ENCODE measurements at places on chromosomes 13 and 19.

DNA sequence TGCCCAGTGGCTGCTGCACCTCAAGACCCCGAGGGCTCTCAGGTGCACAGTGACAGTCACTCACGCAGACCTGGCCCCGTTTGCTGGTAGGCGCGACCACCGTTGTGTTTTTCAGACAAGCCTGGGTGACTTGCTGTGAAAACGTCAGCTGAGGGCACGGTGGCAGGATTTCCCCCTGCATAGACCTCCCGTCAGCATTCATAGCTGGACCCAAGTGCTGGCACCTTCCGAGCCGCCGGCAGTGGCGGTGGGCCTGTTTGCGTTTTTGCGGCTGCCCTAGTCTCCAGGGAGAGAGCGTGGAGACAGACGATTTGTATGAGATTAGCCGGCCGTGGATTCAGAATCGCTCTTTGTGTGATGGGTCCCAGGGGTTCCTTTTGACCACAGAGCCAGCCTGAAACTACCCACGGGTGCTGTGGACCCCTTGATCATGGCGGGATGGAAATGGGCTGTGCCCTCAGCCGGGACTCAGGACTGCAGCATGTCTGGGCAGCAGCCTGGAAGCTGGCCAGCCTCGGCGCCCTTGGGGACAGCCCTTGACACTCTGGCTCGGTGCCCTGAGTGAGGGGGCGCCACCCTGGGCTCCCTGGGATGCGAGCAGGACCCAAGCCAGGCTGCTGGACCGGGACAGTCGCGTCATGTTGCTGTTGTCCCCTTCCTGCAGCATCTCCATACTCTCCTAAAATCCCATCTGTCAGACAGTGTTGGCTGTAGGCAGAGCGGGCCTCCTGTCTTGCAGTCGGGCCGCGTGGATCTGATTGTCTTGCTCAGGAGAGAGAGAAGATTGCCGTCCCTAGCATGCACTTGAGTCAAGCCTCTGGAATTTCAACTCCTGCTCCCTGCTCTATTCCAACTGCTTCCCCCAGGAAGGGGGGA is 8.6 kb downstream of the KDM4B start:
- peak; percentile 67 for DNase-seq

DNA sequence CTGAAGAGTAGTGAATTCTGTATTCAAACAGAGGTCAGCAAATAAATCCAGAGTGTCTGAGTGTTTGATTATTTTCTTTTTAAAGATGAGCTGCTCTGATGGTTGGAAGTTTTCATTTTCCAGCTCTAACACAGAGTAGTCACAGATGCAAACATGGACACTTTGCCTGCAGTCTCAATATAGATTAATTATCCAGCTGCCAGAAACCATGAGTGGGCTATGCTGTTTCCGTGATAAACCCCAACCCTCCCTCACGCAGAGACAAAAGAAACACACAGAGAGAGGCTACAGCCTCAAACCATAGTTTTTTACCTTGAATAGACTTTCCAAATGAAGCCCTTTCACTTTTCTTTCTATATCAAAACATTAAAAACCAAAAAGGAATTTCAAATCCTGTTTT is 884.7 kb downstream of the DIAPH3 start:
- DNase-seq = no peak

DNA sequence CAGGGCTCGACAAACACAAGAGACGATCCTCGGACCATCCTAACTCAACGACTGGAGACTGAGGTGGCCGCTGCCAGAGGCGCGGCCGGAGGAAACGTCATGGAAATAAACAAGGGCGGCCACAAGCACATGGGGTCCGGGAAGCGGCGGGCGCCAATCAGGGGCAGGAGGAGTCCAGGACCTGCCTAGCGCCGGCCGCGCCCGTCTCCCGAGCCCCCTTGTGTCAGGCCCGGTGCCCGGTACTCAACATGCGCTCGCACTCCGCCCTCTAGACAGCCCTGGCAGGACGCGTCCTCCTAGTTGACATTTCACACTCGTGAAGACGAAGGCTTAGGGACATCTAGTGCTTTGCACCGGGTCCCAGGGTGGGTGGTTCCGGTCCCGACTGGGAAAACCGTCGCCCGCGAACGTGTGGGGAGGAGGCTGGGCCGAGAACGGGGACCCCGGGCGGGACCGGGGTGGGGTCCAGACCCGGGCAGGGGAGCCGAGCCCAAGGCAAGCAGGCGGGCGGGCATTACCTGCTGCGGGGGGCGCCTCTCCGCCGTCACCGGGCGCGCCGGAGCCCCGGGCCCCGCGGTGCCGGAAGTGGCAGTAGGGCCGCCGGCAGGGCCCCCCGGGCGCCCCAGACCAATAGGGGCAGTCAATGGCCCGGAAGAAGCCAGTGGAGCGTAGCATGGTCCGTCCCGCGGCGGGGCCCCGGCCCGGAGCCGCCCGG is 442 bp downstream of the REXO1 start:
- DNase-seq = no peak

DNA sequence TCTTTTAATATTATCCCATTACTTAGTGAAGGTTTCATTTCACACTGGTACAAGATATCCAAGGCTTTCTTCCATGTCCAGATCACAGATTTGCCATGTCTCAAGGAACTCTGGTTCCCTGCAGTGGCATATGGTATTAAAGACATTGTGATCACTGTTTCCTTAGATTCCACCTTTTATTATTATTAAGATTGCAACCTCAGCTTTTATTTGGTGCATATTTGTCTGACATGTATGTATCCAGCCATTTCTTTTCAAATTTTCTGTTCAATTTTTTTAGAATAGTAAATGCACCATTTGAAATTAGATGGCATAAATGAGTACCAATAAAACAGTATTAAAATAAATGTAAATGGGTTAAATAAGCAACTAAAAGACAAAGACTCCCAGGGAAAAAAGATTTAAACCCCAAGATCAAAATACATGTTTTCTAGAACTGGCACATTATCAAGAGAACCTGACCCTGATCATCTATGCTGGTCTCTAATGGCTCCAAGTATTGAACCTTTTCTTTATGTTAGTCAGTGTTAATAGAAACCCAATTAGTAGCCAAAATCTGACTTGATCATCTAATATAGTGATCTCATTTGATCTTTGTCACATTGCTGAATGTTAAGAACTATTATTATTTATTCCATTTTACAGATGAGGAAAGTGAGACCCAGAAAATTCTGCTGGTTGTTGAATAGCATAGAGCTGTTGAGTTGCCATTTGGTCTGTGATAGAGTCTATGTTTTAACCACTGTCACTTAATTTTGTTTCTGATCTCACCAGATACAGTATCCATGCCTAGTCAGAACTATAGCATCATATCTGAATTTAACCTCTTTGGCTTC is at the start of gene OR10H4:
TSS of gene OR10H4 (plus strand) at position 786 of the 836 bp plus-strand sequence. CDS start at position 786, 0 bp downstream.
- no peak for DNase-seq

GRCh38 chr19:31911577-31911976 is 433.8 kb upstream of the ZNF507 start:
- no peak for DNase-seq

GRCh38 chr19:48746738-48747575 is at the start of gene IZUMO1:
Gene IZUMO1 (minus strand): TSS chr19:48746909. CDS start chr19:48745859, 1,050 bp downstream.
- peak; percentile 65 for DNase-seq

DNA sequence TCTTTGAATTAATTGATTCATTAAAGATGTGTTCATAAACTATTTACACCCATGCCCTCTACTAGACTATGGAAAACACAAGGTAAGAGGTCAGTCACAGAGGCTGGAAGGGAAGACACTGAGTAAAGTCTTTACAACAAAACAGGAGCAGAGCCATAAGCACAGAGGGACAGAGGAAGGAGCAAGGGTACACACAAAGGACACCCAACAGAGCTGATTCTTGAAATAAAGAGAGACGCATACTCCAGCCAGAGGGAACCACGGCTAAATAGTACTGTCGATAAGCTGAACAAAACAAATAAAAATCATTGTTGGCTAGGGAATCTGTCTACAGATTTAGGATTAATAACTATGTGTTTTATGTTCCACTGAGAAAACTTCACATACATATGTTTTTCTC is 289.2 kb downstream of the EFNB2 start:
- DNase-seq = no peak

DNA sequence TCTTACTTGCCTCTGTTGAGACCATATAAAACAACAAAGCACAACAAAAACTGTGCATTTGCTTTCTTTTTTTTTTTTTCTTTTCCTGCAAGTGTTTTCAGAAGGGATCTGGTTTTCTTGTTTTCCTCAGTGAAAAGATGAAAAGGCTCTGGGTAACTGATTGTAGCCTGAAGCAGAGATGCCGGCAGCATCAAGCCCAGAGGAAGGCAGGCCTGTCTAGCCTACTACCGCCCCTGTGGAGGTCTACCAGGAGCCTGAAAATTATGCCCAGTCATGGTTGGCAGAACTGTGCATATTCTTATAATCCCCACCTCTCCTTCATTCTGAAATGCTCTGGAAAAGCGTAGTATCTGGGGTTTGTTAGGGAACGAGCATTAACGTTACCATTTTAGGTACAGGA is 32.6 kb upstream of the MEDAG start:
- DNase-seq = no peak

DNA sequence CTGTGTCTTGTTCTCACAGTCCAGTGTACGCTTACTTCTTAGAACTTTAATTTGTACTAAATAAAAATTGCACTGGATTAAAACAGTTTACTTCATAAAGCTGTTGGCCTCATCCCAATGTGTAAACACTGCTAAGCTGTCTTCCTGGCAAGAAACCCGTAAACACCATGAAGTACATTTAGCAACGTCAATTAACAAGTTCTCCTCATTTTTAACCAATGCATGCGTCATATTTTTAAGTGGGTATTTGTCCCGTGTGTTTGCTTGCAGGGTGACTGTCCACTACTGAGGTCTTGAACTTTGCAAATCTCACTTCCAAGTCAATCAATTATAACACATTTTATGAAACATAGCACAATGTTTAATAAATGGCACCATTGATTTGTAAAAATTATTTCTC is 28.2 kb downstream of the LAIR2 start:
- no peak for DNase-seq

DNA sequence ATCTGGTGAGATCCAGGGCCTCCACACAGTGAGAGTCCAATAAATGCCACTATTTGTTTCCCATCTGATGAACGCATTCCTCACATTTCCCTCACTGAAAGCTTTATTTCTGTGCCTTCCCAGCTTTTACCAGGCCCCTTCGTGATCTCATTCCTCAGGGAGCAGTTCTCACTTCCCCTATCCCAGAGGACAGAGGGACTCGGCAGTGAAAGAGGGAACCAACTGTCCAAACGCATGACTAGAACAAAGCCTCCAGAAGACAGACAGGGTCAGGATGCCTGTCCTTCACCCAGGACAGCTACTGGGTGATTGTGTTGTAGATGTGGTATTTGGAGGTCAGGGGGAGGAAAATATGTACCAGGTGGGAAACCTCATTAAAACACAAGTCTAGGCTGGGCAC is 2.0 kb upstream of the ZBTB45 start:
- DNase-seq = no peak

- no peak for DNase-seq
Measured at GRCh38 chr13:19179916-19180315, 1.7 kb downstream of the TUBA3C start.

DNA sequence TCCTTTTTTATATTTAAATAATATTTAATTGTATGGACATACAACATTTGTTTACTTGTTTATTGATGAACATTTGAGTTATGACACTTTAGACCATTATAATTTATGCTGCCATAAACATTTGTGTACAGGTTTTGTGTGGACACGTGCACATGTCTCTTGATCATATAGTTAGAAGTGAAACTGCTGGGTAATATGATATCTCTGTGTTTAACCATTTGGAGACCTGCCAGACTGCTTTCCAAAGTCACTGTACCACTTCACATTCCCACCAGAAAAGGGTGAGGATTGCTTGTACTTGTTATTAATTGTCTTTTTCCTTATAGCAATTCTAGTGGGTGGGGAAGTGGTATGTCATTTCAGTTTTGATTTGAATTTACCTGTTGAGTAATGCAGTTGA is 145.6 kb upstream of the KLHL1 start:
- DNase-seq = peak; percentile 76
